ENCODE measurements at places on chromosomes 7 and 10. TPM values are rescaled to one million over a fixed set of nuclear protein-coding genes. Genes with fewer than 3 reads are reported as not detected.

CYTH3 gene
- 23.5 TPM for polyA plus RNA-seq

GRCh38 chr7:91135300-91135699 is 128.9 kb upstream of the FZD1 start:
- DNase-seq = no peak

SNX10 gene
- polyA plus RNA-seq = 3.7 TPM

NME8 gene
- not detected for polyA plus RNA-seq

PRRT4 gene
- 1.3 TPM for polyA plus RNA-seq

DNA sequence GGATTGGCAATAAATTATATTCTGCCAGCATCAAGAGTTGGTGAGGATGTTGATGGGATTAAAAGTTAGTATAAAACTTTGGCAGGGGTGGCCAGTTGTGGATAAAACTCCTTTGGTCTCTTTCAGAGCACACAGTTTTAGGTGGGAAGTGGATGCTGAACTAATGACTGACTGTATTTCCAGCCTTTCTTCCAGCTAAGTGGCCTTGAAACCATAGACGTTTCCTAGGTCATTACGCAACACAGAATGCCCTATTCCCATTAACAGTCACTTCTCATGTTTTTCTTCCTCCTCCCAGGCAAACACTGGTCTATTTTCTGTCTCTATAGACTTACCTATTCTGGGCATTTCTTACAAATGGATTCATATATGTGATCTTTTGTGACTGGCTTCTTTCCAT is 467.4 kb downstream of the NEBL start:
- no peak for DNase-seq

GRCh38 chr7:139999516-139999915 is 63.2 kb downstream of the PARP12 start:
- no peak for DNase-seq

- DNase-seq = no peak
These were observed 9.0 kb upstream of the FKBP9 start for GRCh38 chr7:32948202-32948601.

FOXI2 gene
- 0.58 TPM for polyA plus RNA-seq

DNA sequence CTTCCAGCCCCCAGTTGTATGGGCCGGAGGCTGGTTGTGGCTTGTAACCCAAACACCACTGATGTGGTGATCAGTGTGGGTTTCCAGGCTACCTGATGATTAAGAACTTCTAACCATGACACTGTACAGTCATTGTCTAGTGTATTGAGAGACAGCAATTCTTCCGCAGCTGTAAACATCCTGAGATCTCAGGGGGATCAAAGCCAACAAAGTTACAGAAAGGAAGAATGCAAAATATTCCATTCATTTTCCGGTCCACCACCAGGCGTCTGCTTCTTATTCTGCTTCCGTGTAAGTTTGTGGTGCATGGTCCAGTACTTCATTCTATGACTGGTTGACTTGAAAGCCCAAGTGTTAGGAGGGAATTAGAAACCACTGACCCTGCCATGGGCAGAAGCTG is 10.3 kb upstream of the GLI3 start:
- DNase-seq = no peak

LBX1 gene
- polyA plus RNA-seq = not detected

GRCh38 chr10:17655009-17655408 is 11.1 kb downstream of the STAM start:
- DNase-seq = no peak

PDK4 gene
- 183 TPM for polyA plus RNA-seq

DNA sequence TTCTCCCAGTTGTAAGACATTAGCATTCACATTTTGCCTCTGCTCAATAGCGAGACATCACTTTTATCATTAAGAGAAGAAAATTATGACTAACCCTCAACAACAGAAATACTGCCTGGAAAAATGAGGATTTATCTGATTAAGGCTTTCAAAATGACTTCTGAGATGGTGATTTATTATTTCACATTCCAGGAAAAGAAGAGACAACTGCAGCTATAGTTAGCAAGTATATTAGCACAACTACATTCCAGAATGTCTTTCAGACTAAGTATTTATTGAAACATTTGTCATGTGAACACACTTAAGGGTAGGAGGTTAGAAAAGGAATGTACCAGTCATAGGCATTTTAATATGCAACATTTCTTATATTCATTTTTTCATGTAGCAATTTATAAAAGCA is 162.0 kb downstream of the IQUB start:
- no peak for DNase-seq

Measured in urinary bladder (tissue), 4 donors.